ENCODE measurements at places on chromosomes 12 and 14.

GRCh38 chr12:109461846-109462756, 15.0 kb downstream of the KCTD10 start:
- no peak for DNase-seq

- DNase-seq: no peak
These were observed 31.0 kb upstream of the BBS10 start for GRCh38 chr12:76379261-76379660.

DNA sequence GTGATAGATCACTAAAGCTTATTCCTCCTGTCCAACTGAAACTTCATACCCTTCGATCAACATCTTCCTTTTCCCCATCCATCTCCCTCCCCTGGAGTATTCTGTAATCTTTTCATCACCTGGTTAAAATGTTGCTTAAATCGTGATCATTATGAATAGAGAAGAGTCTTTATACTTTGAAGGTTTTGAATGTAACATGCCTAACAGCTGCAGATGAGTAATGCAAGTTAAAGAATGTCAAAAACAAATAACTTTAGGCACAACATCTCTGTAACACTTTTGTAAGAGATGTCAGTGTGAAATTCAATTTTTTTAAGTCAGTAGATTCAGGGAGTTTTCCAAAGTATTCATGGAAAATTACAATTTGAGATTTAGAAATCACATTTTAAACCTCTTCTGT, 25.0 kb downstream of the RXYLT1 start:
- DNase-seq: no peak

DNA sequence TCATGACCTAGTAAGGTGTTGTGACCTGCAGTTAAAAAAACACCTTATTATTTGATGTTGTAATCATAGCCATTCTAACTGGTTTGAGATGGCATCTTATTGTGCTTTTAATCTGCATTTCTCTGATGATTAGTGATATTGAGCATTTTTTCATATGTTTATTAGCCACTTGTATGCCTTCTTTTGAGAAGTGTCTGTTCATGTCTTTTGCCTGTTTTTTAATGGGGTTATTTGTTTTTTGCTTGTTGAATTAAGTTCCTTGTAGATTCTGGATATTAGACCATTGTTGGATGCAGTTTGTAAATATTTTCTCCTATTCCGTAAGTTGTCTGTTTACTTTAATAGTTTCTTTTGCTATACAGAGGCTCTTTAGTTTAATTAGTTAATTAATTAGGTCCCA, 41.0 kb downstream of the PRORP start:
- no peak for DNase-seq

- no peak for DNase-seq
These were observed 26.8 kb upstream of the DAAM1 start for GRCh38 chr14:59161561-59162175.

GRCh38 chr14:64610049-64610746, 60.4 kb downstream of the PPP1R36 start:
- no peak for DNase-seq

GRCh38 chr12:11321980-11322379, 11.7 kb upstream of the PRB4 start:
- no peak for DNase-seq

GRCh38 chr14:97709552-97709951, 912.4 kb downstream of the VRK1 start:
- no peak for DNase-seq

- no peak for DNase-seq
These were observed 5.7 kb upstream of the OAS3 start for GRCh38 chr12:112932485-112933128.

DNA sequence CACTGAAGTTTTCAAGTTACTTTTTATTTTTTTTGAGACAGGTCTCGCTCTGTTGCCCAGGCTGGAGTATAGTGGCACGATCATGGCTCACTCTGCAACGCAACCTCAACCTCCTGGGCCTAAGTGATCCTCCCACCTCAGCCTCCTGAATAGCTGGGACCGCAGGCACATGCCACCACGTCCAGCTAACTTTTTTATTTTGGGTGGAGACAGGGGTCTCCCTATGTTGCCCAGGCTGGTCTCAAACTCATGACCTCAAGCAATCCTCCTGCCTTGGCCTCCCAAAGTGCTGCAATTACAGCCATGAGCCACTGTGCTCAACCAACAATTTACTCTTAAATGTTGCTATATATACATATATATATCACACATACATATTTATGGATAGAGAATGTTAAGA, 27.4 kb upstream of the LGALS3 start:
- DNase-seq: no peak

GRCh38 chr14:76710056-76711010, 50.9 kb upstream of the VASH1 start:
- peak; percentile 4 for DNase-seq

- no peak for DNase-seq
These were observed 25.3 kb downstream of the NUAK1 start for GRCh38 chr12:106113446-106113823.

- DNase-seq: no peak
These were observed 1190.3 kb downstream of the GALC start for GRCh38 chr14:86802726-86803125.

DNA sequence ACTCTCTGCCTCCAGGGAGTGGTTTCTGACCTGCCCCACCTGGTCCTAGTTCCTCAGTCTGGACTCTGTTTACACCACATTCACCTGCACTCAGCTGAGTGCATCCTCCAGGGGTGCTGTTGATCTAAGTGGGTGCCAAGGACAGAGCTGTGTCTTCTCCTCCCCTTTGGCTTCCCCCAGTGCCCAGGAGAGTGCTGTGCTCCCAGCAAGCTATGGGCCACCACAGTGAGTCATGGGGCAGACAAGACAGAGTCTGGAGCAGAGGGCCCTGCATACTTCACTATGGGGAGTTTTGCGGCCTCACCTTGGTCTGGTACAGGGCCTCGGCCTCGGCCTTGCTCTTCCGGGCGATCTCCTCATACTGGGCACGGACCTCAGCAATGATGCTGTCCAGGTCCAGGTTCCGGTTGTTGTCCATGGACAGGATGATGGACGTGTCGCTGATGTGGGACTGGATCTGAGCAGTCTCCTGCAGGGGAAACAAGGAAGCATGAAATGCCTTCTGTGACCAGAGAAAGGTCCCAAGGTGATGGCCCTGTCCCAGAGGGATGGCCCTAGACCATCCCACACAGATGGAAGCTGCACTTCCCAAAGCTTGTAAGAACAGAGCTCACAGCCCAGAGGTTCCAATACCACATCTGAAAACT, 4.9 kb downstream of the KRT73 start:
- no peak for DNase-seq

DNA sequence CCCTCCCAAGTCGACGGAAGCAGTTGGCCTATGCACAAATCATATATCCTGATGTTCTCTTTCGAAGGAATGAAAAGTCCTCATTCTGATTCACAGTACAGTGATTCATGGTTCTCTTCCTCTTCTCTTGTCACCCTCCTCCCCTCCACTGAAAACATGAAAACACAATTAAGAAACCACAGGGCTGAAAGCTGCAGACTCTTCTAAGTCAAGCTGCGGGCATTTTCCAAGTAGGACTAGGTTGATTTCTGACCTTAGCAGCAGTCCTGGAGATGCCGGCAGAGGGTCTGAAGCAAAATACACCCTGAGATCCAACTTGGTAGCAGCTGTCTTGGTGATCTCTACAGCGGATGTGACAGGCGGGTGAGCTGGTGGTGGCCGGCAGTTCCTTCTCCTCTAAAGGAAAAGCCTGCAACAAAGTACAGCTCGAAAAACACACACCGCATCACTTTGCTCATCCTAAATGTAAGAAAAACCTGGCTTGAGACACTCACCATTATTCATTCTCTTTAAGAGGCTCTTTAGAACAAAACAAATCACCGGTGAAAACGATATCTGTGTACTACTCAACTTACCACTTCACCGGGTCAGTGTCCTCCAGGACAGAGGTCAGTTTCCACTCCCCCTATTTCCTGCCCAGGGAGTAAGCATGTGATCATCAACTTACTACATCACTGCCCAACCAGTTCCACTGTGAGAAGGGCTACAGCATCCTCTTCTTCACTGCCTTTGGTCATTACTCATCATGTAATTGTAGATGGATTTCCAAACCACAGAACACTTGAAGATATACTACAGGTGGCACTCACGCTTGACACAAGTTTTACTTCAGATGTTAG, 6.0 kb downstream of the TMCC3 start:
- DNase-seq: no peak

- peak; percentile 14 for DNase-seq
These were observed 17.4 kb upstream of the B4GALNT3 start for GRCh38 chr12:442235-442884.

- no peak for DNase-seq
These were observed 23.1 kb upstream of the WDR20 start for GRCh38 chr14:102116361-102117180.

GRCh38 chr14:57987051-57987450, 121.2 kb upstream of the SLC35F4 start:
- DNase-seq: no peak

DNA sequence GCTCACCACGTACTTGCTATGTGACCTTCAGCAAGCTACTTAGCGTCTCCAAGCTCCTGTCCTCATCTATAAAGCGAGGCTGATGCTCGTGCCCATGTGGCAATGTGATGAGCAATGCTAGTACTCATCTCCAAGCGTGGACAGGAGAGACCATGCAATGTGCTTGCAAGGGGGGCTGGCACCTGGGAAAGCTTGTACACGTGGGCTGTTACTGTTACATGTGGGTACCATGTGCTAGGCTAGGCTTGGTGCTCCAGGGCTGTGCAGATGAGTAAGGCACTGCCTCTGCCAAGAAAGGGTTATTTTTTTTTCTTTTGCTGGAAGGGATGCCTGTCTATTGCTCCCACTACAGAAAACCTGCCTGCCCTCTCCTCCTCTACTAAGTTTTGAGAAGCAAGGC, 46.6 kb downstream of the TSPAN11 start:
- no peak for DNase-seq

DNA sequence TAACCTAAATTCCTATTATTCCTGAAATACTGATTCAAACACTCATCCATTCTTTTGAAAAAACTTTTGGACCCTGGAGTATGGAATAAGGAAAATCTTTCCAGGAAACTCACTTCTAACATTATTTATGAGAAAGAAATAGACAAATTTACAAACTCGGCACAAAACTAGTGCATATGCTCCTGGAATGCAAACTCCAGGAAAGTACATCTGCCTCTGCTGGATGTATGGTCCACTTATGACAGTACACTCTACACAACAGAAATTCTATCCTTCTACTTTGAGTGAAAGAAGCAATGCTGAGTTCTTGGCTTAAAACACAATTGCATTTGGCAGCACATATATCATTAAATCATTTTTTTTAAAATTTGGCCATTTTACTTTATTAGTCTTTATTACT, 700.5 kb upstream of the STXBP6 start:
- DNase-seq: no peak

DNA sequence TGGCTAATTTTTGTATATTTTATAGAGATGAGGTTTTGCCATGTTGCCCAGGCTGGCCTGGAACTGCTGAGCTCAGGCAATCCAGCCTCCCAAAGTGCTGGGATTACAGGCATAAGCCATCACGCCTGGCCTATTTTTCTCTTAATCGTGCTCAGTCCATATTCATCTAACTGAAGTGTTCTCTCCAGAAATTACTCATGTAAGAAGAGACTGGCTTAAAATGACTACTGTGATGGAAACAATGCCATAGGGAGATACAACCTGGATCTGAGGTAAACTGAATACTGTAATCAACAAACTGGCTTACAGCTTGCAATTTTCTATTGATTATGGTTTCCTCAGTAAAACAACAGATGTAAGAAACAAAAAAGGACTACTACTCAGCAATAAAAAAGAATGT, 21.1 kb downstream of the NUMB start:
- no peak for DNase-seq

- no peak for DNase-seq
These were observed 93.2 kb downstream of the FLRT2 start for GRCh38 chr14:85622986-85623685.

DNA sequence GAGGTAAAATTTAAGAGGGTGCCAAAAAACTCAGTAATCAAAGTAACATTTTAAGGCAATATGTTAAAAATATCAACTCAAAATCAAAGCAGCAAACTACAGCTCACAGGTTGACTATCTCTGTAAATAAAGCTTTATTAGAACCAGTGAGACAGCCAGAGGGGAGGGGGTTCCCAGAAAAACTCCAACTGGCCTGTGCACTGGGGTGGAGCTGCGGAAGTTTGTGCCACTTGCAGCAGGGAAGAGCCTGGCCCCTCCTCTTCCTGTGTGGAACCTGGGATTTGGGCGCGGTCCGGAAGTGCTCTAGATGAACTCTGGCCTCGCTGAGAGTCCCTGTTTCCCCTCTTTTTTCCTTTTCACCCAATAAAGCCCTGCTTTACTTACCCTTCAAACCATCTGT, 8.1 kb downstream of the STON2 start:
- DNase-seq: no peak

DNA sequence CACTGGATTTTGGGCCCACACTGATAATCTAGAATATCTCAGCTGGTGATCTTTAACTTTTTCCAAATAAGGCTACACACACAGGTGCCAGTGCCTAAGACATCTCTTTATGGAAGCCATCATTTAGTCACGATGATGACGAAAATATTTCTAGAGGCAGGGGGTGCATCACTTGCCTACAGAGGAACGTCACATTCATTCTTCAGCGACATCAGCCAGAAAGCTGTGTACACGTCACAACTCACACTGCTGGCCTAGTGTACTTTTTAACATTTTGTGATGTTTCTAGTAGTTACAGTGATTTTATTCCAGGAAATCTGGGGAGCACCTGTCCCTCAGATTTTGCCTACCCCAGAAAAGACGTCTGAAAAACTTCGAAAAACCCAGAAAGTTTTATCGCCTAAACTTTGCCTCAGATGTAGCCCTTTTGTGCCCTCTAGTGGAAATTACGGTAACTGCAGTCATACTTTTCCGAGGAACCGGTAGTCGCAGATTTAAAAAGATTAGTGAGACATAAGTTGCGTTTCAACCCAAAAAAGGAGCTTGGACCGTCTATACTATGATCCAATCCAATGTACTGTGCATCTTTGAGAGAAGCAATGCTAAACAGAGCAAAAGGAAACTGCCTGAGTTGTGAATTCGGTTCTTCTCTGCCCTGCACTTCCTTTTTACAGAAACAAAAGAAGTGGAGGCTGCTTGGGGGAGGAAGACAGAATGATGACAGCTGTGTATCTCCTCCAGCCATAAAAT, 64.3 kb upstream of the STON2 start:
- DNase-seq: peak; percentile 8

DNA sequence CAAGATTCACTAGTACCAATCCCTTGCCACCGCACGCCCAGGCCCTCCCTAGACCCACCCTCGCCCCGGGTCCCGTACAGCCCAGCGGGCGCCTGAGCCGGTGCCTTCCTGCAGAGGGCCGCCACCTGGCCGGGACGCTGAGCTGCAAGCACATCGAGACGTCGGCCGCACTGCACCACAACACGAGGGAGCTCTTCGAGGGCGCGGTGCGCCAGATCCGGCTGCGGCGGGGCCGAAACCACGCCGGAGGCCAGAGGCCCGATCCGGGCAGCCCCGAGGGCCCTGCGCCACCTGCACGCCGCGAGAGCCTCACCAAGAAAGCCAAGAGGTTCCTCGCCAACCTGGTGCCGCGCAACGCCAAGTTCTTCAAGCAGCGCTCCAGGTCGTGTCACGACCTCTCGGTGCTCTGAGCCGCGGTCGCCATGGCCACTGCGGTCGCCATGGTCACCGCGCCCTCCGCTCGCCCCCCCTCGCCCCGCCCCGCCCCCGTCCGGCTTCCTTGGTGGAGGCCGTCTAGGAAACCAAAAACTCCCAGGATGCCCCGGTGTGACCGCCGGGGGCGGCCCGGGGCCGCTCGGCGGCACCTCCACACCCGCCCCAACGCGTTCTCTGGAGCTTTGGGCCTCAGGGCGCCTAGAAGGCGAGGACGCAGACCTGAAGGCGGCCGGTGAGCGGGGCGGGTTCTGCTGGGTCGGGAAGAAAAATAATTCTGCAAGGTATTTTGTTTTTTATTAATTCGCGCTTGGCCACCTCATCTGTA, 3.7 kb downstream of the REM2 start:
- DNase-seq: peak; percentile 70

GRCh38 chr14:52124791-52125684, 56.2 kb upstream of the NID2 start:
- DNase-seq: no peak

Data from activated CD4-positive, CD25-positive, alpha-beta regulatory T cell (primary cell).